ENCODE measurements at places on chromosomes 11 and 22.

GRCh38 chr22:35839841-35840301 is 122.2 kb downstream of the APOL5 start:
- DNase-seq = no peak

DNA sequence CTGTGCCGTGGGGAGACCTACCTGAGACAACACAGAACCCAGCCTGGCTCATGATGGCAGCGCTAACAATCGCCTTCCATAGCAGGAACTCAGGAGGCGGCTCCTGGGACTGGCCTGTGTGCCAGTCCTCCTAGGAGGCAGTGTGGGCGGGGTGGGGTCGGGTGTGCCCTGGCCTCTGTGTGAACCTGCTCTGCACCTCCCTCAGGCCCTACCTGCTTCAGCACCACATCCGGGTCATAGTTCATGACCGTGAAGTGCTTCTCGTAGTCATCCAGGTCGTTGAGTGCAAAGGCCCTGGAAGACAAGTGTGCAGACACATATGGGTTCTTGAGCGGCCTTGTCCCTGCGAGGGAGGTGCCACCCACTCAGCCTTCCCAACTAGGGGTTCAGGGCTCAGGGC is 15.3 kb downstream of the TTLL12 start:
- no peak for DNase-seq

DNA sequence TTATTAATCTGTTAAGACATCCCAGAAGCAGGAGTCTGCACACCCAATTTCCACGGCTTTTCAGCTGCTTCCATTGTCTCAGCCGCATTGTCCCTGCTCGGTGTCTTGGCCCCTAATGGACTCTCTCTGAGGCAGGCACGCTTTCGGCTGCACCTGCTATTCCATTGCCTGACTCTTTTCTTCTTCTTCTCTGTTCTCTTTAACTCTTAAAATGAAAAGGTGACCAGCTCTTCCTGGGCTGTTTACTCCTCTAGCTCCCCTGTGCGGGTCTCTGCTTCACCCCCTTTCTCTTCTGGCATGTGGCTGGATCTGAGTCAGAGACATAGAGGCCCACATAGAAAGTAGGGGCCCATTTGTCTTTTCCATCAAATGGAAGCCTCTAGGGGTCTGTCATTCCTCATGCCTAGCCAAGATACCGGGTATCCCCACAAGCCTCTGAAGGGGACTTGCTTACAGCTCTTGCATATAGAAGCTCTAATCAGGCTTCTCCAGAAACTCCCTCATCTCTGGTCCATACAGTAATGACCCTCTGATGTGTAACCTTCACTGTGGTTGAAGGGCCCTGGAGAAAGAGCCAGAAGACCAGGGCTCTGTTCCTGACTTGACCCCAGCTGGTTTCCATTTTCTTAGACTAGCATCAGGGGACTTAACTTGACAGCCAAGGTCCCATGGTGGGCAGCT is 243.9 kb downstream of the ST3GAL4 start:
- DNase-seq = no peak

- DNase-seq = no peak
Measured at GRCh38 chr22:39931251-39931650, 28.9 kb upstream of the TMA7B start.

- DNase-seq = no peak
Measured at GRCh38 chr11:113906038-113906437, 1.4 kb downstream of the HTR3B start.

GRCh38 chr11:102883141-102883540 is 8.4 kb upstream of the MMP12 start:
- DNase-seq = no peak

DNA sequence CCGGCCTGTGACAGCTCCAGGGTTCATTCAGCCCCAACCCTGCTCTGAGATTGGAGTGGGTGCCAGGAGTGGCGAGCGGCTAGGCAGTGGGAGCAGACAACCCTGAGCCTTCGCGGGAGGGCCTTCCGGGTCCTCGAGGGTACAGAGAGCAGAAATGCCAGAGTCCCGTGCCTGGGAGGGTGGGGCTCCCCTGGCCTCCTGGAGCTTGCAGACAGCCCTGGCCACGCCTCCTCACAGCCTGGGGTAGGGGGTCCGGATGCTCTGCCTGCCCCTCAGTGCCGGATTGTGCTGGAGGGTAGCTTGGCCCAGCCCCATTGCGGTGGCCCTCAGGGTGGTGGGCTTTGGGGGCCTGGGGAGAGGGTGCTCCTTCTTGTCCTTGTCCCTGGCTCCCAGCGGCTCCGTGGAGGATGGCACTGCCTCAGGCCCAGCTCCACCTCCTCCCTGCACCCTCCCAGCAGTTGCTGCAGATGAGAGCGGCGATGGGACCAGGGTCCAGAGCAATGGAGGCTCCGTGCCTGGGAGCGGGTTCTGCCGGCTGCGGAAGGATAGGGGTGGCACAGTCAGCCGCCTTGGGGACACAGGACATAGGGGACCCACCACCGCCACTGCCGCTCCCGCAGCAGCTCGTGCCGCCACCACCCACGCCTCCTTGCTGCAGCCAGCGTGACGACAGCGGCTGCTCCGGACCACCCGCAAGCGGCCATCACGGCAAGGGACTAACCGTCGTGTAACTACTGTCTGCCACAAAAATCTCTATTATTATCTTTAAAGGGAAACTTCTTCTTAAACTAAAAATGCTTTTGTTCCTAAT is 34.9 kb upstream of the OR10G7 start:
- no peak for DNase-seq

DNA sequence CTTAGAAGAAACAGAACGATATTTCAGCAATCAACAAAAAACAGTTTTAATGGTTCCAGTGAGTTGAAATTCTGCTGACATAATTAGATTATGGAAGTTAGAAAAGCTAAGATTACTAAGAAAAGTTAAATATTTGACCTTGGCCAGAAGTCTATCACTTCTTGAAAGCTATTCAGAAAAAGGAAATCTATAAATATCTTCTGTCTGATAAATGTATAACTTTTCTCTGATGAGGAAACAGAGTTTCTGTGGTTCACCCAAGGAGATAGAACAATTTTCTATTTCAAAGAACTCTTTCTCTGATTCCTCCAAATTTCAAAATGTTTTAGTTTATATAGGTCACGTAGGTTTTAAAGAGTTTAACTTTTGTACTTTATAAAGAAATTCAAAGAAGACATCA is 438.4 kb upstream of the CHORDC1 start:
- no peak for DNase-seq

- no peak for DNase-seq
Measured at GRCh38 chr11:126134461-126135155, 71.9 kb upstream of the CDON start.

GRCh38 chr11:70544774-70545609 is 146.7 kb downstream of the CTTN start:
- DNase-seq = no peak

DNA sequence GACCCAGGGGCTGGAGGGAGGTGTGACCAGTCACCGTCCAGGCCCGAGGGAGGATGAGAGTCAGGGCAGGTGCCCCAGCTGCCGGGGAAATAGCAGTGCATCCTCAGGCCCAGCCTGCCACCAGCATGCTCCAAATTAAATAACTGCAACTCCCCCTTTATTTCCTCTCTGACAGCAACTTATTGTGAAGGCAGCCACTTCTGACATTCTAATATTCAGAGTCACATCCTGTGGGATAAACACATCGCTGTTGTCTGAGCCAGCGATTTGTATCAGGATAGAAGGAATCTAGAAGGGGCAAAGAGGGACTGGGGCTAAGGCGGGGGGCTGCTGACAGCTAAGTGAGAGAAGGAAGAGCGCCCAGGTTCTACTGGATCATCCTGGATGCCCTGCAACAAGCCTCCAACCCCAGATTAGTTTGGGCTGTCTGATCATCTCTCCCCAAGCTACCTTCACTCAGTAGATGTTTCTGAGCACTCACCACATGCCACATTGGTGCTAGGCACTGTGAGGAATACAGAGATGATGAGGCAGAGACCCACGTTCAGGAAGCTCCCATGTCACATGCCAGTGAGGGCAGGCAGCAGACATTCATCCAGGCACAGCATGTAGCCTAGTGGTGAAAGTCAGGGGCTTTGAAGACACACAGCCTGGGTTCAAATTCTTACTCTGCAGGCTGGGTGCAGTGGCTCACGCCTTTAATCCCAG is 214.1 kb downstream of the BUD13 start:
- DNase-seq = no peak

DNA sequence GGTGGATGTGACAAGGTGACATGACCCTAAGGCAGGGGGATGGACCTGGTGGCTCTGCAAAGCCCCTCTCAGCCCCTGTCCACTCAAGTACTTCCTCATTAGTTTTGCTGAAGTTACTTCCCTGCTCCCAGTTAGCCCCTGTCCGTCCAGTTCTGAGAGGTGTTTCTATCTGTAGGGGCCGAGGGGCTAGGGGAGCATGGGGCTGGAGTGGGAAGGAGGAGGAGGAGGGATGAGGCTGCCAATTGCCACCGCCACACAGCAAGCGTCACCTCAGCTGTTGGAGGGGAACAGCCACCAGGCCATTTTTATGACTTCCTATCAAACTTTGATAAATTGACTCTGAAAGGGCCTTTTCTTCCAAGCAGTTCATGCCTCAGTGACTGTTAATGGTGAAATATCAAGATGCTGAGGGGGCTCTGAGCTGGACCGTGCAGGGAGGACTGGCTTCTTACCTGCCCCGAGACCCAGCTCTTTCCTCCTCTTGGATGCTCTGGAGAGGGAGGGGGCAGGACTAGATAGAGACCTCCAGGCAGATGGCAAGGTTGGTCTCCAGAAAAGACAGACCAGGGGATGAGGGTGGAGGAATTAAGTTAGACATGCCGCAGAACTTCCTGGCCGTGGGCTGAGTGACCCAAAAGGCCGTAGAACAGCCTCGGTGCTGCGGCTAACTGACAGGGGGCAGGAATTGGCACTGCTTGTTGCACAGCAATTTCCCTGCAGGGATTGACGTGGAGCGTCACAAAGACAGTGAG is 137.0 kb downstream of the ST3GAL4 start:
- DNase-seq = no peak

DNA sequence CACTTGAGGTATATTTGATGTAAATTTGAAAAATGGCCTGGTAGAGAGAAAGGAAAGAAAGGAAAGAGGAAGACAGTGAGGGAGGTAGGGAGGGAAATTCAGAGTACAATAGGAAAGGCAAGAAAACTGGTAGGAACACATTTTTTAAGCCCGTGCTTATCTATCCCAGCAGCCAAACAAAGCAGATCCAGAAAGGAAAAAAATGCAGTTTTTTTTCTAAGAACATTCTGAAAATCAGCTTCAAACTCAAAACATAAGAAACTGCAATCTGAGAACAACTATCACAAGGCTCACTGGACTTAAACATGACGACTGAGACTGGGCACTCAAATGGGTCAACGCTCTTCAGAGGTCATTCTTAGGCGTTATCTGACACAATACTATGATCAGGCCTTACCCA is 408.3 kb upstream of the DDI1 start:
- DNase-seq = no peak

DNA sequence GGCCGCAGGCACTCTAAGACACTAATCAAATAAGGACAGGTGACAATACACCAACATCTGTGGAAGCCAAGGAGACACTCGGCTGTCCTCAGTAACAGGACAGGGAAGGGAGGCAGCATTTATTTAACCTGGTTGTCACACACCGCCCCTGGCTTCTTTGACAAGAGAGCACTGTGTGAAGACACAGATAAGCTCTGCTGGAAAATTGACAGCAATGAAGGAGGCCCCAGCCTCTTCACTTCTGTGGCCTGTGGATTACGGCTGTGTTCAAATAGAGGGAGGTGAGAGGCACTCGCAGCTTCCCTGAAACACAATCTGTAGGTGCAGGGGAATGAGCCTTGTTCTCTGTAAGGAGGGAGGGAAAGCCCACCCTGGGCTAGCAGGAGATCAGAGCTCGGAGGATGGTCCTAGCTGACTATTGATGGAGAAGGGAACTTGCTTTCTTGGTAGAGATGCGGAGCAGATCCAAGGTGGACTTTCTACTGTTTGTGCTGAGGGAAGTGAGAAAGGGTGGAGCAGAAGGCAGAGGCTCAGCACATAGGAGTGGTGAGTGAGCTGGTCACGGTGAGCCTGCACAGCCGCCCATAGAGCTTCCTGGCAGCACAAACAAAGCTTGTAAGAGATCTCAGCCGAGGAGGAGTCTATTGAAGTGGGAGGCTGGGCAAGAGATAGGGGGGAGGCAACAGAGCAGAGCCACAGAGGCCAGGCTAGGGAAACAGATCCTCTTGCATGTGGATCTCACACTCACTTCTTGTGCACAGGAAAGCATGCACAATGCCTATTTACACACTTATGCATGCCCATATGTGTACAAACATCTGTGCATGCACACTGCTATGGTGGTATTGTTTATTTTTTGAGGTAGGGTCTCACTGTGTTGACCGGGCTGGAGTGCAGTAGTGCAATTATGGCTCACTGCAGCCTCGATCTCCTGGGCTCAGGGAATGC is 114.6 kb upstream of the THY1 start:
- DNase-seq = no peak

DNA sequence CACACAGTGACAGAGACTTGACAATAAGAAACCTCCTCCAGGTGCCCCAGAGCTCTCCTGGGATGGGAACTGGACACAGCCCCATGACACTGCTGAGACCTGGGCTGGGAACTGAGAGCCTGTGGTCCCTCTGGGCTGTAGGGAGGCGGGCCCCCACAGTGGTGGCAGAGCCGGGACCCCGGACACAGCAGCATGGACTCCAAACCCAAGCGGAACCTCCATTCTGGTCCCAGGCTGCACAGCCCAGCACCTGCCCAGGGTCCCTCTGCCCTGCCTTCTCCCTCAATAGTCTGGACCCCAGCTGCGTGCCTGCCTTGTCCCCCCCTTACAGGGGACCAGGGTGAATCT is 8.4 kb upstream of the APOBEC3H start:
- DNase-seq = no peak

All from fibroblast of the conjunctiva (primary cell).